Left renal cortex interstitium (tissue), 4 donors: ENCODE measurements at places on chromosomes 6 and 20.

DNA sequence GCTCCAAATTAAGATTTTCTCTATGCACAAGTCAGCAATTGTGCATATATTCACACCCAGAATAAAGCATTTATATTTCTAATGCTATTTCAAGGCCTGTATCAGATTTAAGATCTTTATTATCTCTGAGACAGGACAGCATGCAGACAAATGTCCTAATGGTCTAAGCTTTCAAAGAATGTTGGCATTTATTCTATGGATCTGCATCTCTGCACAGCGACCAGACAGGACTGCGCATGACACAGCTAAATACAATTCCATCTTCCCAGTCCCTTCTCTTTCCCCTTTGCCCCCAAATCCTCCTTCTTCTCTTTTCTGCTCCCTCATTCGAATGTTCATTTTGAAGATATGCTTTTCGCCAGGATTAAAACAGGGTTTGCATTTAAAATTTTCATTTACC, 478.5 kb downstream of the PKHD1 start:
- no peak for DNase-seq

DNA sequence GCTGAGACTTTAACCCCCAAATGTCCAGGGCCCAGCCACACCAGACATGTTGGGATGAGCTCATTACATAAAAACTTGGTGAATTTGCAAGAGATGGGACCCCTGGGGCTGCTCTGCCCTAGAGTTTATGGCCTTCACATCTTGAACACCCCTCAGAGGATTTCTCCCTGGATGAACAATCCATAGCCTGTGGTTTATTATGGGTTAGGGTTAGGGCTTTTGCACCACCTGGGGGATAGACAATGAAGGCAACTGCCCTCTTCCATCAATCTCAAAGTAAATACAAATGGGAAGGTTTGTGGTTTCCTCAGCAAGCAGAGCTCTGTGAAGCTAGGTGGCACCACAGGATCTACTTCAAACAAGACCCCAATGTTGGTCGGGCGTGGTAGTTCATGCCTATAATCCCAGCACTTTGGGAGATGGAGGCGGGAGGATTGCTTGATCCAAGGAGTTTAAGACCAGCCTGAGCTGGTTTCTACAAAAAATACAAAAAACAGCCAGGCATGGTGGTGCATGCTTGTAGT, 17.4 kb downstream of the SPINT3 start:
- no peak for DNase-seq

GRCh38 chr6:32799168-32799567, 17.6 kb downstream of the HLA-DOB start:
- no peak for DNase-seq

DNA sequence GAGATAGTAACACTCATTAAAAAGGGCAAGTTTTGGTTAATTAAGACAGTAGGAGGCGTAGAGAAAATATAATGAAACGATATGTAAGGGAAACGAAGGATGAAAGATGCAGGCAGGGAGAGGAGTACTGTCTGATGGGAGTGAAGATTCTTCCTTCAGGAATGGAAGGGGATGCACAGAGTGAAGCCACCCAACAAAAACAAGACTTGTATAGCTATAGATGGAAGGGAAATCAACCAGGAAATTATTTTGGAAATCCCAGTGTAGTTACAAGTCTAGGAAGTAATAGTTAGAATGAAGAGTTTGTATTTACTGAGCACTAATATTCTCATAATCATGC, 19.7 kb upstream of the HLA-DRB1 start:
- DNase-seq = no peak

- DNase-seq = no peak
These were observed 114.3 kb upstream of the CD93 start for GRCh38 chr20:23200413-23200812.

- DNase-seq = no peak
These were observed 2.8 kb upstream of the MAPK13 start for GRCh38 chr6:36127462-36128016.

DNA sequence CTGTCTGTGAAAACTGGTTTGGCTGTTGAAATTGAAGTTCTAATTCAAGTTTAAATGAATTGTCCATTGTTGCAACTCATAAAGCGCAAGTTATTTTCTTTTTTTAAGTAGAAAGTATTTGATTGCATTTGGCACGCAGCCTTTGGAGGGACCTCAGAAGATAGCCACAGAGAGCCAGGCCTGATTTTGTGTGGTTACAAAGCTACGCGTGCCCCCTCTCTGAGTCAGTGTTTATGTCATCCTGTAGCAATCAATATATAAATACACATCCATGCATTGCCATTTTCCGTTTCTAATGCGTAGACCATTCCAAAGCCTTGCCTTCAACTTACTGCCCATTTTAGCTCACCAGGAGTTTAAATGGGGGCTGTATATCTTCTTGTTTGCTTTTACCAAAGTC, 173.2 kb downstream of the TMEM242 start:
- no peak for DNase-seq

DNA sequence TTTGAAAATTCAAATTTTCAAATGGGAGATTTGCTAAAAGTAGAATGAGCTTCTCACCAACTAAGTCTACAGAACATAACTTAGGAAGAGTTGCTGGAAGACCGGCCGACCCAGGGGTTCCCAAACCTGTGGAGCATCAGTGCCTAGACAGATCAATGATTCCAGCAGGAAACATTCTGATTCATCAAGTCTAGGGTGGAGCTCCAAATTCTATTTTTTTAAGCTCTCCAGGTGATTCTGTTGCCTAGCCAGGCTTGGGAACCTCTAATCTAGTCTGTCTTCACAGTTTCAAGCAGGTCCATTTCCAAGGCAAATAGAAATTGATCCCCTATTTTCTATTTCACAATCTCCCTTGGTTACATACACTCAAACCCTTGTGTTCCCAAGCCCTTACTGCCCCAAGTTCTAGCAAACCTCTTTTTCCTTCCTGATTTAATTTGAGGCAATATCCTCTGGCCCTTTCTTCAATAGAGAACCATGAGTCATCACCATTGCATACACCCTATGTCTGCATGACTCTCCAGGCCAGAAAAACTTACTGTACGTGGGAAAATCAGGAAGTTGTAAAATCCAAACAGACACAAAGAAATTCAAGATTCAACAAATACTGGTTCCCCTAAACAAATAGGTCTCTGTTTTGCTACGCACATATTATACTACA, 8.9 kb downstream of the ATXN1 start:
- no peak for DNase-seq

GRCh38 chr6:18293076-18293904, 29.0 kb upstream of the DEK start:
- no peak for DNase-seq

DNA sequence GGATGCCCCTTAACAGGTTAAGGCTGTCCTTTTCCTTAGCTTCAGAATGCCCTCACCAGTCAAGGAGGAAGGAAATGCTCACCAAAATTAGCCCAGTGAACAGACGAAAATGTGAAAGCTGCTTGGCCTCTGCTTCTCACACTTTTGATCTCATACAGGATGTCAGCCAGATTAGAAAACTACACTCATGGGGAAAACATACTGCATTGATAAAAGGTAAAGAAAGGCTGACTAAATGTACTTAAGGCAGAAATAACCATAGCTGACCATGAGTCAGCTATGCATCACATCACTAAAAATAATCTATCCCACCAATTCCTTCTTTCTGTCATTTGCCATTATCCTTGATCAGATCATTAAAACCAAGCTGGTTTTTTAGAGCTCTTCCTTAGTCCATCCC, 198.4 kb upstream of the TENT5A start:
- no peak for DNase-seq

DNA sequence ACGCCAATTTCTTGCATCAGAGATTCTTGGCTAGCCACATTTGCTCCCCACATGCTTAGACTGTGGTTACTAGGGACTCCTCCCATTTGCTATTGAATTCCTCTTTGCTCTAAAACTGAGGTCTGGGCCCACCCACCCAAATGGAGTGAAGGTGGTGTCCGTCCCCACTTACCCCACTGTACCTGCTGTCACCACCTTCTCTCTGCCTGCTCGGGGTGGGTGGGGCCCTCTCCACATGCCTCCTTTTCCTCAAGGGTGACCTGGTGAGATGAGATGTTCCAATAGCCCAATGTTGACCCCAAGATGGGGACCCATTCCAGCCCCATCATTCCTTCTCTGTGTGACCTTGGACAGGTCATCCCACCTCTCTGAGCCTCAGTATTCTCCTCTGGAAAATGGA, 74.6 kb downstream of the GNAS-AS1 start:
- no peak for DNase-seq

DNA sequence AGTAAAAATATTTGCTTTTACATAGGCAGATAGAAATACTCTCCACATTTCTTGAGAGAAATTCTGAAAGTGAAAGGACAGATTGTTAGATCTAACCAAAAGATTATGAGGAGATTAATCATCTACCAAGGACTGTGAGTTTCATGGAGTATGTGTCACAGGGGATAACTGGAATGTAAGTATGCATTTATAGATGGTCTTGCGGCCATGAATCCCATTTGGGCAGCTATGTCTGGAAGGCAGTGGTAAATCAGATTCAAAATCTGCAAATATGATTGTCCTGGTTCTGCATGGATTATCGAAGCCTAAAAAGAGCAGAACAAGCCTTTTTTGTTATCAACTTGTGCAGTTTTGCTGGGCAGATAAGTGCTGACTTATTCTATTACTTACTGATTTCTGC, 293.8 kb downstream of the RFPL4B start:
- DNase-seq = no peak

GRCh38 chr20:62606551-62607201, 35.6 kb upstream of the SLCO4A1 start:
- no peak for DNase-seq

GRCh38 chr6:135577059-135577538, 79.6 kb upstream of the AHI1 start:
- no peak for DNase-seq

DNA sequence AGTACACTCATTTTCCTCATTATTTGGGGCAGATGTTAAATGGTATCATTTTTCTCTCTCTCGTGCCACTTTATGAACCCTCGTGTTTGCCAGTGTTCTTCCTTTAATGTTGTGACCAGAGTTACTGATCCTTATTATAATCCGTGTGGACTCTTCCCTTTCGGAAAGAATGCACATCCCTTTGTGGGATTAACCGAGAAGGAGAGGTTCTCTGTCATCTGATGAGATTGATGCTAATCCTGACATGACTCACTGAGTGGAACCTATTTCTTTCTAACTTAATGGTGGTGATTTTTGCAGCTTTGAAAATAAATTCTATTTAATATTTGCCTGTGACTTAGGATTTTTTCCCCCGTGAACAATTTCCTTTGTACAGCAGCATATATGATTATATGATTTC, 300.0 kb upstream of the MAN1A1 start:
- no peak for DNase-seq
